Esophagus (tissue), 2 donors: ENCODE measurements at places on chromosomes 7 and 10. TPM values are rescaled to one million over a fixed set of nuclear protein-coding genes. Genes with fewer than 3 reads are reported as not detected.

Gene SPDYE1
- 0.01 TPM for polyA plus RNA-seq

Gene LAMB4
- polyA plus RNA-seq = 3.5 TPM

Gene GSDME
- polyA plus RNA-seq = 1.1 TPM

Gene MDFIC
- 14.5 TPM for polyA plus RNA-seq

Gene GATA3
- 0.31 TPM for polyA plus RNA-seq

Gene HNRNPH3
- polyA plus RNA-seq = 83.3 TPM

Gene ZNF804B
- not detected for polyA plus RNA-seq

Gene AGK
- polyA plus RNA-seq = 11.1 TPM

Gene FAM237B
- polyA plus RNA-seq = not detected

Gene DDX50
- 20.4 TPM for polyA plus RNA-seq
